T-cell (primary cell): ENCODE measurements at places on chromosomes 1 and 21.

DNA sequence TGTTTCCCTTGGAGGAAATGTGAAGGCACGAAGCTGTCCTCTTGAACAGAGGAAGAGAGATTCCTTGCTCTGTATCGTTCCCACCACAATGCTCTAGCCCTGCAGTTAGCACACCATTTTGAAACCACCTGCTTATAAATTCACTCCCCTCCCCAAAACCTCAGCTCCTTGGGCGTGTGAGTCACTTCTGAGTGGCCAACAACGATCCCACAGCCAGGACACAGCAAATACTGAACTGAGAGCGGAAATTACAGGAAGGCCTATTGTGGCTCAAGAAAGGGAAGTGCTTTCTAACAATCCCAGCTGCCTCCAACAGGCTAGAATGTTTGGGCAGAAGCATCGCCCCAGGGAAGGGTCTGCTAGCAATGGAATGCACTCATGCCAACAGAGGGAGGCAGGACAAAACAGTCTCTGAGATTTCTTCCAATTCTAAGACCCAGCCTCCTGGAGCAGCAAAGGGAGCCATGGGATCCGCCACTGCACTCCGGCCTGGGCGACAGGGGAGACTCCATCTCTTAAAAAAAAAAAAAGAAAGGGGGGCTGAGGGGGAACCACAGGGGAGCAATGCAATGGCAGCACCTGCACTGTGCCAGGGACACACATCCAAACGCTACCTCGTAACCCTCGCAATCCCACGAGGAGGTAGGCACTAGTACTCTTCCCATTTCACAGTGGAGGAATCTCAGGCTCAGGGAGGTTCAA is 1.9 kb downstream of the TMEM53 start:
- no peak for DNase-seq

DNA sequence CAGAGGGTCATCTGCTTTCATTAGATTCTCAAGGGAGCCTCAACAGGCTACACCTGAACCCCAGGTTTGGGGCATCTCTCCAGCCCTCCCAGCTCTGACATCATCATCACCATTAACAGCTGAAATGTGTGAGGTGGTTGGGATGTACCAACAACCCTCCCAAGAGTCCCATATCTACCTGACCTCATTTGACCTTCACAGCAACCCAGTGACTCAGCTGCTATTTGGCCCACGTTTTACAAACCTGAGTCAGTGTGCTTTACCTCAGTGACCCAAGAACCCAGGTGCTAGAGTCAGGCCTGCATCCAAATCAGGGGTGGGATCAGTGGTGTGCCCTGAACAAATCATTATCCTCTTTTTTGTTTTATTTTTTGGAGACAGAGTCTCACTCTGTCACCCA is 53.3 kb upstream of the TINAGL1 start:
- no peak for DNase-seq

GRCh38 chr1:91803123-91803522 is 82.8 kb downstream of the TGFBR3 start:
- DNase-seq, result no peak

DNA sequence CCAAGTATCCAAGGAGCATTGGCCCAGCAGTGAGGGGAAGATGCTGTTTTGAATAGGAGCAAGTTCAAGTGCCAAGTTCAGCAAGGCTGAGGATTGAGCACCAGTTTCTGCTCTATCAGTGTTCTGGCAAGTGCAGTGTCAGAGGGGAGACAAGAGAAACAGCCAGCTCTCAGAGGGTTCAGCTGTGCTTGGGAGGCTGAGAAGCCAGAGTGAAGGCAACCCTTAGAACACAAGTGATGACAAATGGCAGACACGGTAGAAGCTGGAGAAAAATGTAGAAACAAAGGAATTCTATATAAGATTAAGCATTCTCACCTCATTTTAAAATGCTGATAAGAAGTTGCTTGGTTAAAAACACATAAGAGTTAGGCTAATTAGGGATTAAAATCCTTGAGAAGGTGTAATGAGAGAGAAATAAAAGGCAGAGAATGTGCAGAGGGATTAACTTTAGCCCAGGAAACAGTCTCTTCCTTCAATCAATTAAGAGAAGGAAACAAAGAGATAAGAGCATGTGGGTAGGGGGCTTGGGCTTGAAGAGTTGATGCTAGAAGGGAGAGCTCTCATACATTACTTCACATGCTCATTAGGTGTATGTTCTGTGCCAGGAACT is 475.4 kb downstream of the AJAP1 start:
- no peak for DNase-seq

DNA sequence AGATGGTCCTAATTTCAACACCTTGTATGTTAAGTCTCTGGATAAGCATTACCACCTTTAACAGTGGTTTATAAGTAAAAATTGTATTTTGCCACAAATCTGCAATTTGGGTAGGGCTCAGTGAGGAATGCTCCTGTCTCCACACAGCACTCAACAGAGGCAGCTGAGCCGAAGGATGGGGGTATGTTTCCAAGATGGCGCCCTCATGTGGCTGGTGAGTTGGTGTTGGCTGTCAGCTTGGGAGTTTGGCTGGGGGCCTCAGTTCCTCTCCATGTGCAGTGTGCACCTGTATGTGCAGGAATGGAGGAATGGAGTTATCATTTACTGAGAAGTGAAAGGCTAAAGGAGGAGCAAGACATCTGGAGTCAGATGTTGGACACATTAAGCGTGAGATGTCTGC is 136.8 kb downstream of the GABPA start:
- DNase-seq, result no peak

DNA sequence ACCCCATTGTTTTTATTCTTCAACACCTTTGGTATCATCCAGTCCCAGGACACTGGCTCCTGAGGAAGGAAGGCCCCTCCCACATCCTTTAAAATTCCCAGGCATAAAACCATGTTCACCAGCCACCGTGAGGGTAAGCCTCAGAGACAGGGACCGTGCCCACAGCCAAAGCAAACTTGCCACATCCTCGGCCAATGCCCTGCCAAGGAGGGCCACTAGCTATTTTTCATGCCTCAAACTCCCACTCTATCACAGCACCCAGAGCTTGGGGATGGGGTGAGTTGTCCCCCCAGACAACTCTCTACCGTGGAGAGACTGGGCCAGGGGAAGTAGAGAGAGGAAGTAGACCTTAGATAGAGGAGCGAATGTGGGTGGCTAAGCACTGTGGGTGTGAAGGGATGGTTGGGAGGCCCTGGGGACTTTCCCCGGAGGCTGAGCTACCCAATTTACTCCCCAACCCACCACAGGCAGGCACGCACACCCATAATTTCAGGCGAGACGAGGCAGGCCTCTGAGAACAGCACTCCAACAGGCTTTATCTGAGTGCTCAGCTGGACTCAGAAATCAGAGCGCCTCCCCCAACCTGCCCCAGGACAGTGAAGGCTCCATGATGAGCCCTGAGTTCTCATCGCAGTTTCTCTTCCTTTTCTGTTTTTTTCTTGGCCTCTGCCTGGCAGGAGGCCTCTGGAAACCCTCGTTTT is 15.9 kb upstream of the BTG2 start:
- DNase-seq, result peak; percentile 89

DNA sequence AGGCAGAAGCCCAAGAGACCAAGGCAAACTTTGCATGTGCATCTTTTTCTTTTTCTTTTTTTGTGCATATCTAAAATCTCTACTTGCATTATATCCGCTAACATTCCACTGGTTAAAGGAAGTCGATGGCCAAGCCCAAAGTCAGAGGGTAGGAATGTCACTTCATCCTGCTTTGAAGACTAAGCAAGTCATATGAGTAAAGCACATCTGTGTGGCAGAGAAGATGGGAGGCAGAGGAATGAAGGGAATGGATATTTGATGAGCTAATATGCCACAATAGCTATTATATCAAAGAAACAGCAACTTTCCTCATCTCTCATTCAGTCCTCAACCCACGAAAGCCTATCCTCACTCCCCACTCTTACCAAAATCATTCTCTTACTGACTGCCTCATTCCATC is 59.3 kb downstream of the RNF220 start:
- DNase-seq, result no peak

DNA sequence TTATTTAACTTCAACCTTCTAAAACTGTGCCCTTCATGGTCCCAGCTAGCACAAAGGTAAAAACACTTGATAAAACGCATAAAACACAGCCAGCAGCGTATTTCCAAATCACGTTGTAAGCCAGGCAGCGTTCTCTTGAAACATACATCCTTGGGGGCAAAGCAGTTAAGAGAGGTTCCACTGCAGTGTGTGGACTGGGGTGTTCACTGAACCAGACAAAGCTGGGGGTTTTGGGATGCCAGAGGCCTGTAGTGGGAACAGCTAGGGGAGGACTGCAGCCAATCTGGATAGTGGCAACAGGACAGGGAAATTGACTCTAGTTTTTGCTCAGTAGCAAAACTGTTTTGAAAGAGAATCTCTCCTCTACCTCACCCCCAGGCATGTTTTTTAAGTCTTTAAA is 21.5 kb upstream of the ATP5PO start:
- no peak for DNase-seq

GRCh38 chr1:20063861-20064292 is 6.1 kb upstream of the PLA2G5 start:
- no peak for DNase-seq

DNA sequence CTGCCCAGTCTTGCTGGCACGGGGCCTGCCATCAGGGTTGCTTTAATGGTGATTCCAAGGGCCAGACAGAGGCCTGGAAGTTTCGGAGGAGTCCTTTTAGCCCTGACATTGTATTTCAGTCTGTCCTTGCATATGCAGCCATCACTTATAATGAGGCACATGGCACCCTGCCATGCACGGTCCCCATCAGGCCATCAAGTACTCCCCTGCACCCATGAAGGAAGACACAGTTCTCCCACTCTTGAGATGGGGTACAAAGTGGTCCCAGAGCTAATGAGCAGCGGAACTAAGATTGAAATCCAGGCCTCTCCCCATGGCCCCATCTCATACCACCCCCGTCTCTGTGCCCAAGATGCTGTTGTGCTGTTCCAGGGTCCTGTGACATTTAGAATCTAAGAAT is 596.6 kb downstream of the PTPRU start:
- no peak for DNase-seq

GRCh38 chr1:231487019-231487418 is 41.5 kb upstream of the TSNAX start:
- no peak for DNase-seq

DNA sequence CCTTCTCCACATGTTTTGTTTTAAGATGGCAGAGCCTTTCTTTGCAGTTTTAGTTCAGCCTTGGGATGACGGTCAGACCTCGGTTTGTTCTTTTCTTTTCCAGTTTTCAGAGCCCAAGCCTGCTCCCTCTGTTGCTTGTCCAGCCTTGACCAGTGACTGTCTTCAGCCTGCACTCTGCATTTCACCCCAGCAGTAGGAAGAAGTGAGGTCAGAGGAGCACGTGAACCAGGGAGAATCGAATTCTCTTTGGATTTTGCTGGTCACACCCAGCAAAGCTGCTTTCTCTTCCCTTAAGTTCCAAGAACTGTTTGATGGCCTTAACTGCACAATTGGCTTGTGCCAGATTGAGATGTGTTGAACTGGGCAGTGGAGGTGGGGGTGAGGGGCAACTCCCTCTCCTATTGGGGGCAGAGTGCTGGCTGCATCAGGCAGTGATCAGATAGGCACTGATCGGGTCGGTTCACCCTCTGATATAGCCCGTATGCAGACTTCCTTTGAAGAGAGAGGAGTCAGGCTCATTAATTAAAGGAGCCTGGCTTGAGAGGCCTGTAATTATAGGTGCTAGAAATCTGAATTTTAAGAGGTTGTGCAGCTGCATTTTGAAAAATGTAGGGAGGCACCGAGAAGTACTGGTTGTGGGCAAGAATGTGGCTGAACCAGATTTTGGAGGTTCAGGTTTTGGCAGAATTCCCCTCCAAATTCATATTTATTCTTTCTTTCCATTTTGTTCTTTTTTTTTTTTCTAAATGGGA is 42.4 kb downstream of the PEX14 start:
- no peak for DNase-seq

DNA sequence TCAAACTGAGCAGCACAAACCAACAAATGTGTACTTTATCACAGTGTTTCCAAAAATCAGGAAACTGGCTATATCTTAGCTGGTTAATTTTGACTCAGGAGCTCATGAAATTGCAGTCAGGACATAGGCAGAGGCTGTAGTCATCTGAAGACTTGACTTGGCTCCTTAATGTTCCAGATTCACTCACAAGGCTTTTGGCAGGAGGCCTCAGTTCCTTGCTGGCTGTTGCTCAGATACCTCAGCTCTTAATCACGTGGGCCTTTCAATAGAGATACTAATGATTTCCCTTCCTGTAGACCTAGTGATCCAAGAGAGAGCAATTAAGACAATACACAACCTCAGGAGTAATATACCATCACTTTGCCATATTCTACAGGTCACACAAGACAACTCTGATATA is 537.7 kb downstream of the BRINP3 start:
- no peak for DNase-seq

DNA sequence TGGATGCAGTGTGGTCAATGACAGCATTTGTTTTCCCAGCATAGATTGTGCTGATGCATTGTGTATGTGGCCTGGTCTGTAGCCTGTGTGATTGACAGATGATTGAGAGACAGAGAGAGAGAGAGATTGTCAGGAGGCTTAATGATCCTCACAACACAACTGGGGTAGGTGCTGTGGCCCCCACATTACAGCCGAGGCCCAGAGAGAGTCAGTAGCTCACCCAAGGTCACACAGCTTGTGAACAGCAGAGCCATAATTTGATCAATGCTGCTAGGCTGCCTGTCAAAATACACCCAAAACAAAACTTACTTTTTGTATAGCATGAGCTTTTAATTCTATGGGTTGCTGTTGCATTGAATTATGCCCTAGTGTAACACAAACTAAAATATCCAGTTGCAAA is 20.2 kb upstream of the ETS2 start:
- DNase-seq, result no peak

- DNase-seq, result no peak
Measured at GRCh38 chr1:63821091-63822005, 47.5 kb downstream of the ROR1 start.

DNA sequence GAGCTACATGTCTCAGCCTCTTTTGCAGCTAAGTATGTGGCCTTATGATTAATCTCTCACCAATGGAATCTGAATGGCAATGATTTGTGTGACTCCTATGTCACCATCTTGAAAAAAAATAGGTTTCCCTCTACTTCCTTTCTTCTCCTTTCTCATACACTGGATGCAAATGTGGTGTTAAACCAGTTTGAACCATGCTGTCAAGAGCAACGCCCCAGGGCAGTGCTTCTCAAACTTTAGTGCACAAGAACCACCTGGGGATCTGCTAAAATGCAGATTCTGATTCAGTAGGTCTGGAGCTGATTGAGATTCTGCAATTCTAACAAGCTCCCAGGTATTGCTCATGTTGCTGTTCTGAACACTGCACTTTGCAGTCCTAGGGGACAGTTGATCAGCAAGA is 44.7 kb upstream of the ZNF644 start:
- DNase-seq, result no peak

GRCh38 chr1:225691377-225691776 is 38.5 kb upstream of the ENAH start:
- no peak for DNase-seq

DNA sequence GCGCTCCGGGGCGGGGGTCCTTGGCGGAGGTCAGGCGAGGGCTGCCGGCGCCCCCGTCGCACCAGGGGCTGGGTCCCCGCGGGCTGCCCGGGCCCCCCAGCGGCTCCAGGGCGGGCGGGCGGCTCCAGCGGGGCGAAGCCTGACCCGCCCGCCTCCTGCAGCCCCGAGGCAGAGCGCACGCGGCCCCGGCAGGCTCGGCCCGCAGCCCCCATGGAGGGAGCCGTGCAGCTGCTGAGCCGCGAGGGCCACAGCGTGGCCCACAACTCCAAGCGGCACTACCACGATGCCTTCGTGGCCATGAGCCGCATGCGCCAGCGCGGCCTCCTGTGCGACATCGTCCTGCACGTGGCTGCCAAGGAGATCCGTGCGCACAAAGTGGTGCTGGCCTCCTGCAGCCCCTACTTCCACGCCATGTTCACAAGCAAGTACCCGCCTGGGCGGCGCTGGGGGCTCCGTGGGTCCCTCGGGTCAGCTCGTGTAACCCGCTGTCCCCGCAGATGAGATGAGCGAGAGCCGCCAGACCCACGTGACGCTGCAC is 817 bp downstream of the KLHL17 start:
- DNase-seq, result no peak

GRCh38 chr1:229287267-229287666 is 16.4 kb downstream of the RAB4A start:
- no peak for DNase-seq
